Stimulated activated CD4-positive, alpha-beta T cell treated with anti-CD3 and anti-CD28 coated beads, TNF-alpha, amount 100 ng/mL, for 24 hours (primary cell): ENCODE measurements at places on chromosomes 1 and 21.
A peak's percentile ranks its signal among the peaks of the same experiment; 100 is the strongest.

GRCh38 chr1:205449254-205449749 lies 6.5 kb downstream of the BLACAT1 start:
- DNase-seq, result no peak

GRCh38 chr1:77406661-77407060 lies 124.8 kb downstream of the AK5 start:
- no peak for DNase-seq

DNA sequence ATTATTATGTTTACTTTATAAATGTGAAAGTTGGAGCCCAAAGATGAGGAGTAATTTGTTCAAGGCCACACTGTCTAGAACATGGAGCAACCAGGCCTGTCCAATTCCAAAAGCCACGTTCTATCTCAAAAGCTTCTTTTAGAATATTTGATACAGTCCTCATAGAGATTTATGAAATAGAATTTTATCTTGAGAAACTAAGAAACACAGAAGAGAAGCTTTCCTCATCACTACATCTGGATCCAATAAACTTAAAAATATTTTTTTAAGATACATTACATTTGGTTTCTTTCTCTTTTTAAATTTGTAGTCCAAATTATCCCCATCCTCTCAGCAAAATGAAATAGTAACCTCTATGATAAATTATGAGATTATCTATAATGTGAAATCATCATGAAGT lies 58.9 kb downstream of the DDAH1 start:
- no peak for DNase-seq

DNA sequence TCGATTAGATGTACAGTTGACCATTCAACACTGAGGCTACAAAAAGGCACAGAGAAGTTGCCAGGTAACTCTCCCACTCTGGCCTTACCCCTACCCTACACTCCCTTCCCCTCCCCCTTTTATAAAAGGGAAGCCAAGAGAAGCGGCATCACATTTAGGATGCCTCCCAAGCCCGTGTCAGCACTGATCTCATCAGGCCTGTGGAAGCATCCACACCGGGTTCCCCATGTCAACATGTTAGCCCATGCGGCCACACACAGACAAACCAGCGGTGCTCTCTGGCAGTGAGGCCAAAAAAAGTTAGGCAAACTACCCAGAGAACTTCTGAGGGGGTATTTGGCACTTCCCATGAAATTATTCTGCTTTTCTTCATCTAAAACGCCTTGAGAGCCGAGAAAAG lies 29.9 kb downstream of the BCAR3 start:
- DNase-seq, result no peak

- no peak for DNase-seq
Observed at GRCh38 chr1:245776694-245777332, 622.0 kb downstream of the KIF26B start.

GRCh38 chr21:33858667-33859372 lies 56.8 kb downstream of the ATP5PO start:
- DNase-seq, result no peak

DNA sequence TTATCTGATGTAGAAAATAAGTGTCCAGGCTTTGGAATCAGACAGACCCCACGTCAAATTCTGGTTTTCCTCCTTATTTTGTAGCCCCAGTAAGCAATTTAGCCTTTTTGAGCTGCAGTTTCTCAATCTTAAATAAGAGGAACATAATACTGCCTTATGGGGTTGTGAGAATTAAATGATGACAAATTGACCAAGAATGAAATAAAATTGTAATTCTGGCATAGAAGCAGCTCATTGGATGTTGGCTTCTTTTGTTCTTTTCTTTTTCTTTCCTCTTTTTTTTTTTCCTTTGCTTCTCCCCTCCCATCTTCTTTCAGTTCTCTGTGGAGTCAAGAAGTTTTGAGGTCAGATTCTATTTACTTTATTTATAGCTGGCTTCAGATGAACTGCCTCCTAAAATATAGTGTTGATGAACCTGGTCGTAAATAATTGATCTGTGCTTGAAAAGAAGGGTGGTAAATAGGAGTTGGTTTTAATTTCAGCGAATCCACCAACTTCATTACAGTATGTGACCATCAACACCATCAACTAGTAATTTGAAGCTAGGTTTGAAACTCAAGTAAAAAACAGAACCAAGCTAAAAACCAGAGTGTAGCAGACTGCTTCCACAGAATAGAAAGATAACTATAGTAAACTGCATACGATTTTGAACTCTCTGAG lies 81.1 kb downstream of the CACHD1 start:
- no peak for DNase-seq

- no peak for DNase-seq
Observed at GRCh38 chr1:75612976-75613375, 2.1 kb upstream of the SLC44A5 start.

GRCh38 chr1:179126338-179127060 lies 44.6 kb downstream of the TOR3A start:
- no peak for DNase-seq

- DNase-seq, result no peak
Observed at GRCh38 chr1:6743189-6744101, 41.8 kb upstream of the CAMTA1 start.

DNA sequence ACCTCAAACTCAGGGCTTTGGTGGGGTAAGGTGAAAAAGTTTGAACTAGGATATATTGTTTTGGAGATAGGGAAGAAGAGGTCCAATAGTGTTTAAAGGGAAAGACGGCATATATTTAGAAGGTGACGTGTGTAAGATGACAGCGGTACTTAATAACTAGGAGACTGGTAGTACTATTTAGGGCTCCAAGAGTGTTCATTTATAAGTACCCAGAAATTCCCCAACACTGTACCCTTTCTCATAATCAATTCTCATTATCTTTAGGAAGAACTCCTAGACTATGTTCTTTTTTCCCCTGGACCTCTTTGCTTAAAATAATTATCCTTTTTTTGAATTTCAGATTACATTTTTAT lies 1.5 kb downstream of the LYPLAL1 start:
- no peak for DNase-seq

DNA sequence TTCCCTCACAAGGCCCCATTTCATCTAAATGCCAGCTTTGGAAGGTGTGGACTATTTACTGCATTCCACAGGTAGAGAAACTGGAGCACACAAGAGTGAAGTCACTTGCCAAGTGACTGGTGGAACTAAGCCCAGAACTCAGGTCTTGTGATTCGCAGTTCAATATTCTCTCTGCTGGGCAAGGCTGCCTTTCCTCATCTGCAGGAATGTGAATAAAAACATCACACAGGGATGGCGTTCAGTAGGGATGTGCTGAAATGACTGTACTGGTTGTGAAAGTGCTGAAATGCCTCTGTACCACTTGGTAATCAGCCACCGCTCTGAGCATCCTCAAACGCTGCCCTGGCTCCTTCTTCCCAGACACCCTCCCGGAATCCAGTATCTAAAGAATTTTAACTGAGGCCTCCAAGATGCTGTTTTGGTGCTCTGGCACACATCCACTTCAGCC lies 145.6 kb downstream of the HIVEP3 start:
- no peak for DNase-seq

DNA sequence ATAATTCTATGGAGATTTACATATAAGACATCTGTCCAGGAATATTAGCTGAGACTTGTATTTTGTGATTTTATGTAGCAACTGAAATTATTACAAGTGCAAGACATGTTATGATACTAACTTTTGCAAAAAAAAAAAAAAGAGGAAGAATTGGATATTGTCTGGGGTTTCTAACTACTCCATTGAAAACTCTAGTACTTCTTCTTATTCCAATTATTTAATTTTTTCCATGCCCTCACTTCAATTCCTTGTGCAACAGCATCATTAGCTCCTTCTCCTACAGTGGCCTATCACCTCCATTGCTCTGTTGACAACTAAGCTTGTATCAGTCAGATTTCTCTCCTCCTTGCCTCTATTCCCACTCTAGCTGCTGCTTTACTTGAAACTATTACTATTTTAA lies 126.6 kb downstream of the PTPRC start:
- DNase-seq, result no peak

DNA sequence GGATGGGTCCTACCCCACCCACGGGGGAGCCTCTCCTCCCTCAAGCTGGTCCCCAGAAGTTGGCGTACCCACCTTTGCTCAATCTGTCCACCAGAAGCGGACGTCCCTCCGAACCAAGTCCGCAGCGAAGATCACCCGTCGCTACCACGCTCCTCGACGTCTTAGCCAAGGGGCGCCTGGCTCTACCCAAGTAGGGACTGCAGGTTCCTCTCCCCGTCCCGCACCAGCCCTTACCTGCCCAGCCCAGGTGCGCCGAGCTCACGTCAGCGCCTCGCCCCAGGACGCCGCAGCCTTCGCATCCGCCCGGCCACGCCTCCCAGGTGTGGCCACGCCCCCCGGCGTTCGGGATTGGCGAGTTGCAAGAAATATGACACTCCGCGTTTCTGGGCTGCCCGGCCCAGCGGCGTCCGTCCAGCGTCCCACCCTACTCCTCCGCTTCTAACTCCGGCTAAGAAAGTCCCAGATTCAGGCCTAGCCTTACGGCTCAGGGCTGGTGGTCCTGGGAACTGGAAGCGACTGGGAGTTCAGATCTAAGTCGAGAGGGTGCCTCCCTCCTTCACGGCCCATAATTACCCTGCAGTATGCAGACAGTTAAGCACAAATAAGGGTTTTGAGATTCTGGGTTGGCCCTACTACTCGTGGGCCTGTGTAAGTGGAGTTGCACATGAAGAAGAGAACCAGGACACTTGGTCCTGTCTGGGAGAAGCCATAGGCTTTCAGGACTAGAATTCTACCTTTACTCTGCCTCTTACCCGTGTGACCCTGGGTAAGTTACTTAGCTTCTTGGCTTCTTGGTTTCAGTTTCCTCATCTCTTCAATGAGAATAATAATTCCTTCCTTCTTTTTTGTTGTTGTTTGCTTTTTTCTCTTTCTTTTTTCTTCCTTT lies at the start of gene IRF6:
TSS of gene IRF6 (minus strand) at position 268 of the 886 bp plus-strand sequence. CDS start 4,729 bp downstream, outside the sequence.
- no peak for DNase-seq

- peak; percentile 47 for DNase-seq
Observed at GRCh38 chr21:40143822-40144525, 276.7 kb downstream of the PCP4 start.

GRCh38 chr1:203326830-203327683 lies 21.7 kb downstream of the BTG2 start:
- peak; percentile 87 for DNase-seq

GRCh38 chr1:30881319-30882181 lies 27.0 kb downstream of the SDC3 start:
- DNase-seq, result no peak

GRCh38 chr1:37865348-37866120 lies 6.1 kb upstream of the MTF1 start:
- peak; percentile 9 for DNase-seq

DNA sequence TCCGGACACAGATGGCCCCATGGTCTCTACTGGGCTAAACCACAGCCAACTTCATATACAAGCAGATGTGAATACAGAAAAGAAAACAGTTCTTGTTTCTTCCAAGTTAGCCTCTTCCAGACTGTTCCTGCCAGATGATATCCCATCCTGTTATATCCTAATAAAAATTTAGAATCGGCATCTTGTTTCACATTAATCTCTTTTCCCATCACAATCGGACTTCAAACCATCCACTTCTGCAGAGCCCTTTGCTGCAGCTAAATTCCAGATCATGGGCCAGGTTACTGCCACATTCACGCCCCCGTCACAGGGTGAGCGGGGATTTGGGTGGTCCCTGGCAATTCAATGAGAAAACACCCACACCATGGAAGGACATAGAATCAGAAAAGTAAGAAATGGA lies 57.2 kb downstream of the NPHP4 start:
- no peak for DNase-seq

GRCh38 chr1:67552336-67552759 lies 122.1 kb upstream of the SERBP1 start:
- DNase-seq, result no peak

GRCh38 chr21:39696618-39697017 lies 48.4 kb upstream of the IGSF5 start:
- DNase-seq, result no peak
